ENCODE measurements at places on chromosomes 4 and X.

- DNase-seq, result no peak
Measured at GRCh38 chr4:153242839-153243324, 38.6 kb downstream of the TRIM2 start.

DNA sequence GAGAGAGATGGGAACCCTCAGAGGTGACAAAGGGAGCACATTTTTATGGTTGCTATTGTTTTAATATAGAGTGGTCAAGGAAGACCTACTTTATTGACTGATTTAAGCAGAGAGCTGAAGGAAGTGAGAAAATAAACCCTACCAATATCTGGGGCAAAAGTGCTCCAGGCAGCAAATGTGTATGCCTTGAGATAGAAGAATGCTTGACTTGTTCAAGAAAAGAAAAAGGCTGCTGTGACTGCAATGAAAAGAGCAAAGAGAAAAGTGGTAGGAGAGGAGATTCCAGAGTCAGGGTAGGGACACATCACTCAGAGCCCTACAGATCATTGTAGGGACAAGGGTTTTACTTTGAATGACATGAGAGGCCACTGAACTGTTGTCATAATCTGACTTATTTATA is 26.0 kb downstream of the STAP1 start:
- DNase-seq, result no peak

- no peak for DNase-seq
Measured at GRCh38 chr4:99351487-99351886, 1.1 kb downstream of the ADH1C start.

DNA sequence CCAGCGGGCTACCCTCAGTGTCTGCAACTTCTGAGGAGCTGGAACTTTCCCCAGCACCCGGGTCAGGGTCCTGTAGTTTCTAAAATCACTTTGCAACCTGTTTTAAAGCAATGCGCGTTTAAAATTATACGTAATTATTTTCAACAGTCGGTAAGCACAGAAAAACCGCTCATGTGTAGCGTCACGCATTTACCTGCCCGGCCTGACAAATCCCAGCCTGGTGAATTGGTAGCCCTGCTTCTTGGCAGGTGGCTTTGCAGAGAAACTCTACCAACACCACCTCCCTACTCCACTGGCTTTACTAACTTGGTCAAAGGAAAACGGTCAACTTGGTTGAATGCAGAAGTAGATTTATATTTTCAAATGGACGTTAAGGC is 640 bp downstream of the BANK1 start:
- no peak for DNase-seq

DNA sequence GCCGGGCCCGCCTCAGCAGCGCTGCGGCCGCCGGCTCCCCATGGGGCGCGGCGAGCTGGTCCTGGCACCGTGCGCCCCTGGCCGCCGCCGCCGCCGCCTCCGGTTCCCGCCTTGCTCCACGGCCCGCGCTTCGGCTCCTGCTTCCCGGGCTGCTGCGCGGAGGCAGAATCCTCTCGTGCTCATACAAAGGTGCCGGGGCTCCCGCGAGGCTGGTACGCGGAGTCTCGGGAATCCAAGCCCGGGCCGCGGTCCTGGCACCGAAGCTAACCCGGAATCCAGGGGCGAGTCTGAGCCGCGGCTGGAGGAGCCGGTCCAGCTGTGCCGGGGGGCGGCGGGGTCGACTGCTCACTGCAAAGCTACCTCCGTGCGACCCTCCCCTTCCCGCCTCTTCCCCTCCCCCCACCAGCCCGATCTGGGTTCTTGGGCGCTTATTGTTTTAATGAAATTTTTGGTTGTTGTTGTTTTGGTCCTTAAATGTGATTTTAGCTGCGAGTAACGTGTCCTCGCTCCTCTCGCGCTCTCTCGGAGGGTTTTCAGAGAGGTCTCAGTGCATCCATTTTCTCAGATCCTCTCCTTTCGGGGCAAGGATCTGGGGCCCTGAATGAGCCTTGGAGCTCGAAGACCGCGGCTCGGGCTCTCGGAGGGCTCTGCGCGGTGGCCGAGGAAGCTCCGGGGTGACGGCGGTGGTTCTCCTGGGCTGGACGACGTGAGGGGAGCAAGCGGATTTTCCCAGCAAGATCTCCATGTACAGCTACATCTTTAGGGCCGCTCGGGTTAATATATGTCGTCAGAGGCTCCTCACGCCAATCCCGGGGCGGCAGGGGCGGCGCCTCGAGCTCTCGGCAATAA is at the start of gene HAND2:
Gene HAND2, minus strand, starts transcription at position 753 of the 849 bp plus-strand sequence. CDS start 940 bp downstream, outside the sequence.
- DNase-seq, result peak; percentile 24

DNA sequence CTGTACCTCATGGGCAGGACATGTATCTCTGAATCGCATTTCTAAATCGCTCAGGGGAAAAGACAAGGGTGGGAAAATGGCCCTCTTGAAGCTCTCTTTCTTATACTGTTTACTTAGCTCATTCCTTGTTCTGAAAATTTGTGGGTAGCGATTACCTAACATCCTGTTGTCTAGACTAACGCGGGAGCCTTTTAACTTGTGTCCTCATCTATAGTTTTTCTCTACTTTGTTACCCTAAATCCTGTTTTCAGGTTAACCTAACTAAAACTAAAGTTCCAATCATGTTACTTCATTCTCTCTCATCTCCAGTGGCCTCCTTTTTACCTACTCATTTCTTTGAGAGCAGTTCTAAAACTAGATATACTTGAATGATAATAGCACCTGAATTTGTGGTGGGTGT is 45.0 kb downstream of the SNX25 start:
- DNase-seq, result no peak

- no peak for DNase-seq
Measured at GRCh38 chr4:155565330-155565729, 101.3 kb upstream of the GUCY1A1 start.

DNA sequence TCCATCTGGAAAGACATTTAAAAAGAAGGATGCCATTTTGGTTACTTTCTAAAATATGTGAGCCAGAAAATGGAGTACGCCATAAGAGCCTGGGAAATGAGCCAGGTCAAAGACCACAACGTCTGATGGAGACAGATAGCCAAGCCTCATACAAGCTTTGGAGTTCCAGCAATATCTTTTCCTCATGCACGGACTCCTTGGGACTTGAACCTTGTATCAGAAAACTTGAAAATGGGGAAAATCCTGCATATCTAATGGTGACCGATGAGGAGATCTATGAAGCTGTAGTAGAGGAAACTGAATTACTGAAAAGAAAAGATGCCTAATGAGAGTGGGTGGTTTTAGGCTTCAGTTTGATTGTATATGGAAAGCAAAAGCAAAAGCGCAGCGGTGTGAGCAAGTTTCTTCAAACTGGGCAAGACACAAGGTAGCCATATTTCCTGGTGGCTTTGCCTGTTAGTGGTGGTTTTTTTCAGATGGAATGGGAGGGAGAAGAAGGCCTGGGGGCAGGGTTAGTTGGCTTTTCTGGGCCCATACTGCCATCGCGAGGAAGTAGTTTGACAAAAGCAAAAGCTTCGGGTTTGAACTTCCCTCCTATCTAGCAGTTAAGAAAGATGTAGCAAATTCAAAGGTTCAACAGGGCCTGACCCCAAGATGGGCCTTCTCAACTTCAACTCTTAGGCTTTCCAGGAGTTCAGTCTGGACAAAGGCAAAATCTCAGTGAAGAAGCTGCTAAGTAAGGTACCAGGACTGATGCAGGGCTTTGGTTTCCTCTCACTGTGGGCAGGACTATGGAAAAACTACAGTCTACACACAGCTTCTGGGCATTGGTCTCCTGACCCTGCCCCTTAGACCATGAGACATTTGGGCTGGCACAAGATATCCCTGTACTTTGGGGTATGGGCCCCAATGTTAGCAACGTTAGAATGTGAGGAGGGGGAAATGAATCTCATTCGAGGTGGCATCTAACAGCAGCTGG is 210.0 kb upstream of the STK26 start:
- DNase-seq, result no peak
